NCI-H2107 (cell line): ENCODE measurements at places on chromosomes 13 and 19.

DNA sequence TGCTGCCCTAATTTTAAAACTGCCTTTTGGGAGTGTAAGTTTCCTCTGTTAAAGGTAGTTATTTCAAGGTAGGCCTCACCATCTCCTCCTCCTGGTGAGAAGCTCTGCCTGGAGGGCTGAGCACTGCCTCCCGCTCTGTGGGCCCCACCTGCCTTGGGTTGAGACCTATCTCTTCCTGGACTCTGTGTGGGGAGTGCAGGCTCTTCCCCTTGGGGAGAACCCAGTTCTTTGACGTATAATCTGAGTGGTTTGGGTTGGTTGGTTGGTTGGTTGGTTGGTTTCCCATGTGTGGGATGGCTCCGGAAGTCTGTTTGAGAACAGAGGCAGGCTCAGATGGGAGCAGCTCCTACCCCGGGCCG is 39.1 kb downstream of the ACTN4 start:
- no peak for DNase-seq

DNA sequence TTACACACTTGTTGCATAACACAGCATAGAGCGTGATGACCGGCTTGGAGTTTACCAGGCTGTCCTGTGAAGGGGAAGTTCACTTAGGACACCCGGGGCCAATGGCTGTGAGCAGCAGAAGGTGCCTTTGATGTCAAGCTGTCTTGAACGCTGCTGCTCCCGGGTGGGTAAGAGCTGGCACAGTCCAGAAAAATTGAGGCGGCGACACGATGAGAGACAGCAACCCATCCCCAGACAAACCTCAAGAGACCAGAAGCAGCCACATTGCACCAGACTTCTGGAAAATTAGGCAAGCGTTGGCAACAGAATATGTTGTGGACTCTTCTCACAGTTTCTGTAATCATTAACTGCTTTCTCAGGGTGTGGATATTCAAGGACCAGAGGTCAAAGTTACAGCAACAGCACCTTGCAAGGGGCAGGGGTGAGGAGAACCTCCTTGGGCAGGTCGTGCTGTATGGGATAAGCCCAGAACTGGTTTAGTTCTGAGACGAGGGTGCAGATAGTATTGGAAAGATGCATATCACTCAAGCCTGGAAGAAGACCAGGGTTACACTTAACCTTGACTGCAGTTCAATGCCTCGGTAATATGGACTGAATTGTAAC is 10.1 kb downstream of the NFILZ start:
- no peak for DNase-seq

DNA sequence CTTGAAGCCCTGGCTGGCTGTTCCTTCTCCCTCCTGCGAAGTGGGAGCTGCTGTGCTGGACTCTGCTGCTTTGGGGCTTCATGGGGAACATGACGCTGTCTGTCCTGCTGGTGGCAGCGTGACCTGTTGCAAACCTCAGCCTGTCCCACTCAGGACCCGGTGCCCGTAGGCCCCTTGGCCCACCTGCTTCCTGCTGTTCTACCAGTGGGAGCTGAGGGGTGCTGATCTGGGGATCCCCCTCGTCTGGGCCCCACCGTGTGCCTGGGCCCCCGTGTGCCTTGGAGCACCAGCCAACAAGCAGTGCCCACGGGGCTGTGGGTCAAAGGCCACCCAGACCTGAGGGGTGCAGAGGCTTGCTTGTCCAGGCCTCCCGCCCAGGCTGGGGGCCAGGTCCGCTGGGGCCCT is 5.3 kb downstream of the SPPL2B start:
- DNase-seq: no peak

DNA sequence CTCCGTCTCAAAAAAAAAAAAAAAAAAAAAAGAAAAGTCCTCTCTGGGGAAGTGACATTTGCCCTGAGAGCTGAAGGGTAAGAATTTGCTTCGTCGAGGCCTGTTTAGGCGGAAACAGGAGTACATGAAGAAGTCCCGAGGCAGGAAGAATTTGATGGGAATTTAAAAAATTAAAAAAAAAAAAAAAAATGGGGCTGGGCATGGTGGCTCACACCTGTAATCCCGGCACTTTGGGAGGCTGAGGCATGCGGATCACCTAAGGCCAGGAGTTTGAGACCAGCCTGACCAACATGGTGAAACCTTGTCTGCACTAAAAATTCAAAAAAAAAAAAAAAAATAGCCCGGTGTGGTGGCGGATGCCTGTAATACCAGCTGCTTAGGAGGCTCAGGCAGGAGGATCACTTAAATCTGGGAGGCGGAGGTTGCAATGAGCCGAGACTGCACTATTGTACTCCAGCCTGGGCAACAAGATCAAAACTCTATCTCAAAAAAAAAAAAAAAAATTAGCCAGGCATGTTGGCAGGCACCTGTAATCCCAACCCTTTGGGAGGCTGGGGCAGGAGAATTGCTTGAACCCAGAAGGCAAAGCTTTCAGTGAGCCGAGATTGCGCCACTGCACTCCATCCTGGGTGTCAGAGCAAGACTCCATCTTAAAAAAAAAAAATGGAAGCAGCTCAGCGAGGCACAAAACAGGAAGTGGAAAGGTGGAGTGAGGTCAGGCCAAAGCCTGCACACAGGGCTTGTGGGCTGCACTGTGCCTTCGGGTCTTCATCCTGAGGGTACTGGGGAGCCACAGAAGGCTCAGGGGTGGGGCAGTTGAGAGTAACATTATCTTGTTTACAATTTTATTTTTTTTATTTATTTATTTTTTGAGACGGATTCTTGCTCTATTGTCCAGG is 4.9 kb downstream of the BAX start:
- DNase-seq: no peak

DNA sequence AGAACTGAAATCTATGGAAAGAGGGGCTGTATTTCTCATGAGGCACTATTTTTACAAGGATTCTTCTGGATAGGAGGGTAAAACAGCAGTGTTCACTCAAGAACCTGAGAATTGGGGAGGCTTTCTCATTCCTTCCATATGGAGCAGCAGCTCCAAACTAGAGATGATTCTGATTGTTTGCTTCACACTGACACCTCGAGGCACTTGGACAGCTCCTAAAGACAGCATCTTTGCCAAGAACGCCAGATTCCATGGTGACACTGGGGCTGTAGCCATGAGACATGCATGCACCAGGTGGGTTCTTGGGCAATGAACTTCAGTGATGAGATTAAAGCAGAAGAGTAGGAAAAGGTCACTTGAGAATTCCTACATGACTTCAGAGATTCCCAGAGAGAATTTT is 361.5 kb upstream of the HTR2A start:
- no peak for DNase-seq

DNA sequence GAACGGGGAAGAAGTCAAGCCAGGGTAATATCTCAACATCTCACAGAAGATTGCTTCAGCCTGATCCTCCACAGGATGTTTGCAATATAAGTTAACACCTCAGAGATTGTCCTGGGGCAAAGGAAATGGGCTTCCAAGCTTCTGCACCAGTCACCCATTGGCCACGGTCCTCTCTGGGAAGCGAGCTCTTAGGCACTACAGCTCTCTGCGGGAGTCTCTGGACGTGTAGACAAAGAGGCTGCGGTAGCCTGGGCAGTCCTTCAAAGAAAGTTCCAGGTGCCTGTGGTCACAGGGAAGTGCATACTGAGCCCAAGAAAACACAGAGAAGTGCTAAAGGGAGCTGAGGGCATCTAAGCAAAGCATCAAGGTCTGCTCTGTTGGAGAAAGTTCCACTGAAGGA is 805.7 kb downstream of the DIAPH3 start:
- no peak for DNase-seq

- DNase-seq: no peak
Observed at GRCh38 chr13:48123812-48124211, 28.9 kb upstream of the MED4 start.

DNA sequence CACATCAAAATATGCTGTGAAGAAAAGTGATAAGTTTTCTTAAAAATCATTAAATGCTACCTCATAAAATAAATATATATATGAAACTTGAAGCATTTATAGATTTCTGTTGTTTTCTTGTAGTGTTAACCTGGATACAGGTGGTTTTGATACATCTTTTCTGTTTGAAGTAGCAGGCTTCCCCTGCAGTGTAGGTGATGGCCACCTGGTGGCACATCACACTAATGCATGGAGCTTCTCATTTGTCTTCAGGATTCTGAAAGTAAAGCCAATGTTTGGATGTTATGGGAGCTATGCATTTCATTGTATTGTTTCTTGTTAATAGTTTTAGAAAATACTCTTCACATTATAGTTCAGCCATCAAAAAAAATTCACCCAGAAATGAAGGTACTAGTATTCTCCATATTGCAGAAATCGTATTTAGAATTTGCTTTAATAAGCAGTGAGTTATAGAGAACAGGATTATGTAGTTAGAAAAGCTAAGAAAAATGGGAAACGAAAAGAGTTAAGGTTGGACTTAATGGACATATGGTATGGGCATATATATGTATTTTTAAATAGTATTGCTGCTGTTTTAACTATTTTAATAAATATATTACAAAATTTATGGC is 18.7 kb downstream of the GPR180 start:
- peak; percentile 18 for DNase-seq

DNA sequence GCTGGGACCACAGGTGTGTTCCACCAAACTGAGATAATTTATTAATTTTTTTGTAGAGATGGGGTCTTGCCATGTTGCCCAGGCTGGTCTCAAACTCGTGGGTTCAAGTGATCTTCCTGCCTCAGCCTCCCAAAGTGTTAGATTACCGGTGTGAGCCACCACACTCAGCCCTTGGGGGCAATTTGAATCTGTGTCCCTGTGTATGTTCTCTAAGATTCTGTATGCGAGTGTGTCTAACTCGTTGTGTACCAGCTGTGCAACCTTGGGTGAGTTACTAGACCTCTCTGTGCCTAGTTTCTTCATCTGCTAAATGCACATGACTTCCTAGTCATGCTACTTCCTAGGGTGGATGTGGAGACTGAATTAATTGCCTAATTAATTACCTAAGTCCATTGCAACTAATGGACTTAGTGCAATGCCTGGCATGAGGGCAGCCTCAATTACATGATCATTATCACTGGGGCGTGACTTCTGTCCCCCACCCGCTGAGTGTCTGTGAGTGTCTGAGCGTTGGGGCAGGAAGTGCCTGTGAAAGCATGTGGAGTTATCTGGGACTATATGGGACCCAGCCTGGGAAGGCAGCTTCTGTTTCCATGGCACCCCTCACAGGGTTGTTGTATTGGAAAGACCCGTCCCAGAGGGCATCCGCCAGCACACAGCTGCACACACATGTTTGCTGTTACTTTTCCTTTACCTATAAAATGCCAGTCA is 1.8 kb upstream of the NCCRP1 start:
- DNase-seq: no peak

DNA sequence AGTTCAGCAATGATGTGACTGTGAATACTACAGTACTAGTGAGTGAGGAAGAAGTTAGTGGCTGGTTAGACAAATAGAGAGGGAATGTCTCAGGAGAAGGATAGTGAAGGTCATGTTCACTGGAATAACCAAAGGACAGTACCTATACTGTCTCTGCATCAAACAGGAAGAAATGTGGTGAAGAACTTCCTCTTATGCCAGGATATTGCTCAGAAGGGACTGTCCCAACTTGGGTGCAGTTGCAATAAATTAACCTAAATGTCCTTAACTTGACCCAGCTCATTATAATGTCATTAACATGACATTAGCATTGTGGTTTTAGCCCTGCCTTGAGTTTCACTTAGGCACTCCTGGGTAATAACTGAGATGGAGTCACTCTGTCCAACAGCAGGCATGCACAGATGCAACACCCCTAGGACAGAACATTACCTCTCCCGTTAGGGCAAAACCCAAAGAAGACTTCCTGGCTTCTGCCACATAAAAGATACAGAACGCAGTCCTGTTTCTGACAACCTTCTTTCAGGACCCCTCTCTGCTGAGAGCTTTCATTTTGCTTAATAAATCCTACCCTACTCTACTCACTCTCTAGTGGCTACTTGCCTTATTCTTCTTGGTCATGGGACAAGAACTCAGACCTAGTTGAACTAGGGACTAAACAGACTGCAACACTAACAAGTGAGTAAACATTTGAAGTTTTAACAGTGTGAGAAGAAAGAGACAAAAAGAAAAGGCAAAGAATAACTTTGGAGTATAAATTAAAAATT is 1591.6 kb upstream of the MIR17HG start:
- DNase-seq: no peak

- DNase-seq: peak; percentile 0
Observed at GRCh38 chr13:52159159-52159982, at the start of gene NEK3. TSS of gene NEK3 (minus strand) at chr13:52159597. CDS start at chr13:52156191, 3,406 bp downstream.

DNA sequence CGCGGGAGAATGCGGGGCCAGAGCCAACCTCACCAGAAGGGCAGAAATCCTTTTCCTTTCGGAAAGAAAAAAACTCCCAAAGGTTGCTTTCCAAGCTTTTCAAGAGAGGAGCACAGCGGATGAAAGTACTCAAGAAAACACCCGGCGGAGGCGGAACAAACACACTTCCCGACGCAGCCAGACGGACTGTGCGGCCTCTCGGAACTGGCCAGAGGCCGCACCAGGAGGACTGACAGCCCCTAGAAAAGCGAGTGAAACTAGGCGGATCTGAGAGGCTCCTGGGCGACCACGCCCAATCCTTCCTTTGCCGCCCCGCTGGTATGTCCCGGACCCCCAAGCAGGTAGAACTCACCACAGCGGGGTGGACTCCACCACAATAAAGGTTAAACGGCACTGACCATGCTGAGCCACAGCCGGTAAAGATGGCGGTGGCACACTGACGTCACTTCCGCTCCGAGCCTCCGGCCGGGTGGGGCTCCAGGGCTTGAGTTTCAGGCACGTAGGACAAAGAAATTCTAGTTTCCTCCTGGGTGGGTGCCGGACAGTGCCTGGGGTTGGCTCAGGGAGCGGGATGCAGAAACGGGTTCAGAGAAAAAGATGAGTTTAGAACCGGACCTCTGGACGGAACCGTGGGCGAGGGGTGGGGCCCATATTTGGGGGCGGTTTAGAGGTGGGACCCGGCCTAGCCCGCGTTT is at the start of gene ZNF562:
ZNF562 (minus strand) TSS at position 438 of the 695 bp plus-strand sequence. CDS start 14,356 bp downstream, outside the sequence.
- peak; percentile 56 for DNase-seq
